ENCODE measurements at places on chromosomes 13 and 19.

GRCh38 chr19:17553256-17553655, 2.2 kb upstream of the COLGALT1 start:
- DNase-seq: peak; percentile 40

DNA sequence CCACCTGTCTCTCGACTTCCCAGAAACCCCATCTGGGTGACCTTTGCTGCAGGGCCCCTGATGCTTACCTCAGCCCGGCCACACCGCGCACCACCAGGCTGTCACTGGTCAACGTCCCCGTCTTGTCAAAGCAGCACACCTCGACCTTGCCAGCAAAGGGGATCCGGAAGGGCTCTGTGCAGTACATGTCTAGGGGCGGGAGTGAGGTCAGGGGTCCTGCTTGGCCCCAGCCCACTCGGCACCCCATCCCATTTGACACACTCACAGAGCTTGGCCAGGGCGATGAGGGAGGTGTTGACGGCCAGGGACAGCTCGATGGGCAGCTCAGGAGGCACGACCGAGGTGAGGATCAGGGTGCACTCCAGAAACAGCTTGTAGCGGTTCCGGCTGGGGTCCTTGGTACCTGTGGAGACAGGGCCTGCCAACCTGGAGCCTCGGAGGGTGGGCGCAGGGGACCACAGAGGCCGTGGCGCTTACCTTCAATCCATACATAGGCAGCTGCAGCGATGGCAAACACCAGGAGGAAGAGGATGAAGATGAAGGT, 8.4 kb downstream of the ATP13A1 start:
- no peak for DNase-seq

- no peak for DNase-seq
These were observed 11.6 kb upstream of the SAMD1 start for GRCh38 chr19:14102102-14102696.

- no peak for DNase-seq
These were observed 58.8 kb downstream of the DCLK1 start for GRCh38 chr13:36072152-36072935.

GRCh38 chr13:98994896-98995295, 17.0 kb upstream of the DOCK9 start:
- no peak for DNase-seq

DNA sequence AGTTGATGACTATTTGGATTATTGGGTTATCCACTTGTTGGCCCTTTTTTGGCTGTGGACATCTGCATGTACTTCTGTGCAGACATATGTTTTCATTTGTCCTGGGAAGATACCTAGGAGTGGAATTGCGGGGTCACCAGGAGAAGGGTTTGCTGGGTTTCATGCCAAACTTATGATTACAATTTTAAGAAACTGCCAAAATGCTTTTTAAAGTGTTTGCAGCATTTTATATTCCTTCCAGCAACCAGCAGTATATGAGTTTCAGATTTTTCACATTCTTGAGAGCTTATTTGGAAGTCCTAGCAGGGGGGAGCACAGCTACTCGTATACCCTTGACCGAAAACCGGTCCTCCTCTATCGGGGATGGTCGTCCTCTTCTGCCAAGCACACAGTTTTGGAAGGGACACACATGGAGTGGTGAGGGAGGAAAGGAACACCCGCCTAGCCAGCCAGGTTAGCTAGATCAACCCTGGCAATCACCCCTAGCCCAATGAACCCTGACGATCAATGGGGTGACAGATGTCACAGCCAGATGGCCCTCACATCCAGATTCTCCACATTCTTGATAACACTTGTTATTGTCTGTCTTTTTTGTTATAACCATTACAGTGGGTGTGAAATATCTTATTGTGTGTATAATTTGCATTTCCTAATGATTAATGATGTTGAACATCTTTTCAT, 26.7 kb upstream of the RNF113B start:
- no peak for DNase-seq

DNA sequence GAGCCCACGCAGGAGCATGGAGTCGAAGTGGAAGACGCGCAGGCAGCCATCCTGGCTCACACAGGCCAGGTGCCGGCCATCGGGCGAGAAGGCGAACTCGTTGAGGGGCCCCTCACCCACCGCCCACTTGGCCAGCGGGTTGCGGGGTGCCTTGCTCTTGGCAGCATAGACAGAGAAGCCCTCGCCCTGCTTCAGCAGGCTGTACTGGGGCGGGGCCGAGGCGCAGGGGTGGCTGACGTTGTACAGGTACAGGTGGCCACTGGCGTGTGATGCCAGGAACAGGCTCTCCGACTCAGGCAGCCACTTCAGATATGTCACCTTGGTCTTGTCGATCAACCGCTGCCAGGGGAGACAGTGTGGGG, 4.2 kb upstream of the DMPK start:
- no peak for DNase-seq

DNA sequence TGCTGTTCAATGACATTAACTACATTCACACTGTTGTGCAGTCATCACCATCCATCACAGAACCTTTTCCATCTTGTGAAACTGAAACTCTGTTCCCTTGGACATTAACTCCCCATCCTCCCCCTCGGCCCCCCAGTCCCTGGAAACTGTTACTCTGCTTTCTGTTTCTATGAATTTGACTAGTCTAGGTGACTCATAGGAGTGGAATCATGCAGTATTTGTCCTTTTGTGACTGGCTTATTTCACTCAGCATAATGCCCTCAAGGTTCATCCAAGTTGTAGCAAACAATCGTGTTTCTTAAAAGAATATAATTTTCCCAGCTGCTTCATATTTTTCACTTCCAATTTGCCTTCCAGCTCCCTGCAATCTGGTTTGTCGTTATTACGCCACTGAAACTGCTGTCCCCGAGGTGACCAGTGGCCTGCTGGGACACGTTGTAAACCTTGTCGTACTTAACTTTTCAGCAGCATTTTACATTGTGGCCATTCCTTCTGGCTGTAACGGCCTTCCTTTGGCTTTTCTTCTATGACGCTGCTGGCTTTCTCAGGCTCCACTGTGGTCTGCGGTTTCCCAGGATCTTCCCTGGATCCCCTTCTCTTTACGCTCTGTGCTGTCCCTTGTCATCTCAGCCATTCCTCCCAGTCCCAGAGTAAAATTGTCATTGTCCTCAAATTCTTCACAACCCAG, 74.0 kb downstream of the DHRS12 start:
- DNase-seq: peak; percentile 90

DNA sequence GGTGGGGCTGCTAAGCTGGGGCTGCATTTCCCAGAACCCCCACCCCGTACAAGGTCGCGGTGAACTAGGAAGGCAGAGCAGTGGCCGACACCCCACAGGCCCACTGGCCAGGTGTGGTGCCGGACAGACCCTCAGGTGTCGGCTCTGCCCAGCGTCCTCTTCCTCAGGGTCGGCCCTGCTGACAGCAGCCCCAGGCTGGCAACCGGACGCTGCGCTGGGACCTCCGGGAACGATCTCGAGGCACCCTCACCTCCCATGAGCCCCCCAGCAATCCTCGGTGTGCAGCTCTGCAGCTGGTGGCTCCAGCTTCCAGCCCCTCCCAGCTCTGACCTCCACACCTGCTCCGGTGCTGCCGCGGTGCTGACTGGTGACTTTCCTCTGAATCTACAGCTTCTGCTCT, 142.9 kb upstream of the SPACA7 start:
- DNase-seq: no peak

DNA sequence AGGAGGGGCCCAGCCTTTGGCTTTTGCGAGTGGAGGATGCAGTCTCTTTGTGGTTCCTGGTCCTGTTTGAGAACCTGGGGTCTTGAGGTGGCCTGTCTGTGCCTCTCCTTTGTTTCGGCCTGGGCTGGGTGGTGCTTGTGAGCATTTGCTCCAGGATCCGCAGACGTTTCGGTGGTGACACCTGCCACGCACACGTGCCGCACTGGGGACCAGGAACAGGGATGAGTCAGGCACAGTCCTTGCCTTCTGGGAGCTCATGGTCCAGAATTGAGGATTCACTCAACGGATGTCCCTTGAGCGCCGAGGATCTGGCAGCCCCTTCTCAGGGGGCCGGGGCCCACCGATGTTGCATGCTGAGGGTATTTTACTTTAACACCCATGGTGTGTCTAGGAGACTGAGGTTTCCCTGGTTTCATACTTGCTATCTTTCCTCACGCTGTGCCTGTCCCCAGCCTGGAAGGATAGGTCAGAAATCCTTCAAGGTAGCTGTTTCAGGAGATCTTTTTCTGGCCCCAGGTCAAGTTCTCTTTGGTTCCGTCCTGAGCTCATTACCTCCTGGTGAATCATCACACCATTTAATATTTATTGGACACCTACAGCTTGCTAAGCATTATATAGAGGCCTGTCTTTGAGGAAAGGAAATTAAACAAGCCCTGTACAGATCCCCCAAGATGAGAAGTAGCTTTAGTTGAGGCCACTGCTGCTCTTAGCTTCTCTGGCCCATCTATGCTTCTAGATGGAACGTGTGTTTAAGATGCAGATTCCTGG, 5.1 kb downstream of the HDGFL2 start:
- DNase-seq: peak; percentile 28

DNA sequence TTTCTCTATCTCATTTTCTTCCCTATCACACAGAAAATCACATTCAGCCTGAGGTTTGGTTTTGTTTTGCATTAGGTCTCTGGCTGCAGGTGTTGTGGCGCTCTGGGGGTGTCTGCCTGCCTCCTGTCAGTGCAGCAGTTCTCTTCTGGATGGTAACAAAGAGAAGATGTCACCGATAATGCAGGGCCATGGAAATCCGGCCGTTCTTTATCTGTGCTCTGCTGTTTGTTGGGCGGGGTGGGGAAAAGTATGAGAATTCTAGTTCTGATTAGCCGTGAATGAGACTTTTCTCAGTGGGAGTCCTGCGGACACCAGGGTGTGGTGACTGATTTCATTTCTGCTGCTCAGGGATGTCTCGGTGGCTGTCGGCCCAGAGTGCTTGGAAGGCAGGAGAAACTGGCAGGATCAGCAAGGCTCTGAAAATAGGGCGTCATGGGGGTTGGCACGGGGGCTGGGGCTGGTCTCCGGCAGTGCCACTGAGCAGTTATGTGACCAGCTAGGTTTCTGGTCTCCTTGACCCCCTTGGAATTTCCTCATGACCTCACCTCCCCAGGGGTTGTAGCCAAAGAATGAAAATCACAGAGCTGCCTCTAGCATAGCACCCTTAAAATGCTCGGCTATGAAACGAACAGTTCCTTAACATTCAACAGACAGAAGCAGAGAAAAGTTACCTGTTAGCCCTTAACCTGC, 5.0 kb downstream of the RNF113B start:
- DNase-seq: peak; percentile 84

- DNase-seq: no peak
These were observed 1.3 kb downstream of the FPR3 start for GRCh38 chr19:51796195-51796679.

DNA sequence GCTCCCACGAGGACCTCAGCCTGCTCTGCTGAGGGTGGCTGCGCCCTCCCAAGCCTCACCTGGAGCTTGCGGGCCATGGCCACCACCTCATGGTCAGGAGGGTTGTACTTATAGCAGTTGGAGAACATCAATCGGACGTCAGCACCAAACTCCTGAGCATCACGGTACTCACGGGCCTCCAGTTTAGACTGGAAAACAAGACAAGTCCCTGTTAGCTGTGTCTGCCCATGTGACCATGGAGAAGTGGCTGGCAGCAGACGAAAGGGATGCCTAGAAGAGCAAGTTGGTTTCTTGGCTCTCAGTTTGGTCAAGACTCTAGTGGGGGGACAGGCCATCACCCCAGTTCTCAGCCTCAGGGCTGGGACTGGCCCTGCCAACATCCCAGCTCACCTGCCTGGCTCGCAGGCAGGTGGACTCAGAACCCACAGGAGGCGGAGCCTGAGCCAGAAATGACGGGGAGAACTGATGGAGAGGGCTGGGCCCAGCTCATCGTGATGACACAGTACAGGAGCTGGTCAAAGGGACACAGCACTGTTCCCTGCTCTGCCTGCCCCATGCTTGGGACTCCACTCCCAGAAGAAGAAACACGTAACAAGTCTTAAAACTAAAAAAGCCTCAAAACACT, 31.2 kb upstream of the EPHX3 start:
- no peak for DNase-seq

DNA sequence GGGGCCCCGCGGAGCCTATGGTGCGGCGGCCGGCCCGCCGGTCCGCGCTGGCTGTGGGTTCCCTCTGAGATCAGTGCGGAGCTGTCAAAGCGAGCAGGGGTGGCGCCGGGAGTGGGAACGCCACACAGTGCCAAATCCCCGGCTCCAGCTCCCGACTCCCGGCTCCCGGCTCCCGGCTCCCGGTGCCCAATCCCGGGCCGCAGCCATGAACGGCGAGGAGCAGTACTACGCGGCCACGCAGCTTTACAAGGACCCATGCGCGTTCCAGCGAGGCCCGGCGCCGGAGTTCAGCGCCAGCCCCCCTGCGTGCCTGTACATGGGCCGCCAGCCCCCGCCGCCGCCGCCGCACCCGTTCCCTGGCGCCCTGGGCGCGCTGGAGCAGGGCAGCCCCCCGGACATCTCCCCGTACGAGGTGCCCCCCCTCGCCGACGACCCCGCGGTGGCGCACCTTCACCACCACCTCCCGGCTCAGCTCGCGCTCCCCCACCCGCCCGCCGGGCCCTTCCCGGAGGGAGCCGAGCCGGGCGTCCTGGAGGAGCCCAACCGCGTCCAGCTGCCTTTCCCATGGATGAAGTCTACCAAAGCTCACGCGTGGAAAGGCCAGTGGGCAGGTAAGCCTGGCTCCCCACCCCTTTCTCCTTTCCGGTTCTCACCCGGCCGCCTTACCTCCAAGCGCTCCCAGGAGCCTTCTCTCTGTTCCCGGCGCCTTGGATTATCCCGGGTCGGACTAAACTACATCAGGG, at the start of gene PDX1:
Gene PDX1 (plus strand): TSS at position 67 of the 743 bp plus-strand sequence. CDS start 139 bp downstream, at position 206.
- no peak for DNase-seq

GRCh38 chr19:11769995-11770394, 3.2 kb downstream of the ZNF441 start:
- DNase-seq: no peak

- no peak for DNase-seq
These were observed 21.5 kb downstream of the CRTC1 start for GRCh38 chr19:18704971-18705370.

DNA sequence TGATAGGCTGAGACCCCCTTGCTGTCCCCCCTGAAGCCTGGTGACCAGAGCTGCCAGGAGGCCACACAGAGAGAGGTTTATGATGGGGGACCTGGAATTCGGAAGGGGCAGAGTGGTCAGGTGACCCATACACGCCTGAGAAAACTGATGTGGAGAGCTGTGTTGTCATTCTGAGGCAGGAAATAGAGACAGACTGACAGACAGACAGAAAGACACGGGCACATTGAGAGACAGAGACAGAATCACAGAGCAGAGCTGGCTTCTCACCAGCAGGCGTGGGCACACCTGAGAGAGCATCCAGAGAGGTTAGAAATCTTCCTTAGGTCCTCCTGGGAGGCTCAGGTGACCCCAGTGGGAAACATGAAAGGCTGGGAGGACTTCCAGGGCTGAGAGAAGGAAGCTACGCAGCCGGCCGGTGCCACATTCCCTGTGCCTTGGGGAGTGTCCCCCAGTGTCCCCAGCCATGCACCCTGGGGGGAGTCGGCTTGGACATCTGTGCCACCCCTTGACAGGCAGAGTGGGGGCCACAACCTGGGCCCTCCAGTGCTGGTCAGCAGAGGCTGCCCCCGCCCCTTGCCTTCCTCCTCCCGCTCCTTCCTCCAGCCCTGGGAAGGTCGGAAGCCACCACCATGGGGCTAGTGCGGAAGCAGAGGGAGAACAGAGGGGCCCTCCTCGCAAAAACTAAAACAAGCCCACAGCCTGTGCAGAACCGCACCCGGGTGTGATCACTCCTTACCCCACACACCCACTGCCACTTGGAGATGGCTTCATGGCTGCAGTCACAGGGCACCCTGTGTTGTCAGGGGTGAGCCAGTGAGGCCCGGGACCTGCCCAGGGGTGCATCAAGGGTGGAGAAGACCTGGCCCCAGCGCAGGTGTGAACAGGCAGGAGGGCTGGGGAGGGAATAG, 2.2 kb downstream of the FFAR1 start:
- DNase-seq: no peak

- DNase-seq: no peak
These were observed 2.8 kb upstream of the CEACAM5 start for GRCh38 chr19:41705393-41706174.

- peak; percentile 47 for DNase-seq
These were observed 28.6 kb upstream of the EID2 start for GRCh38 chr19:39568604-39569003.
